ENCODE measurements at places on chromosomes 5 and 9.

DNA sequence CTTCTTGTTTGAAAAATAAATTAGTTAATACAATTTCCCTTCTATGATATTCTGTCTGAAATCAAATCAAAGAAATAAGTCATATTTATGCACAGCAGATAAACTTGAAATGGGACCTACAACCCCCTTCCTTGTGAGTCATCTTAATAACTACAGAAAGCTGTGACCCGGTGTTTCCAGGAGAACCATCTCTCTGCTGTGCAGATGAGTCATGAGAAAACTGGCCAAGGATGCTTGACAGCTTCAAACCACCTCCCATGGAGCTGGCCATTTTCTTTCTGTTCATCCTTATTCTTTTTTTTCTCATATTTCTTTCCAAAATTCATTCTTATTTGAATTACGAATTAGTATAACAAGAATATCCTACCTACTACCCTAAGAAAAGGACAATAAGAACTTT lies 43.4 kb upstream of the NR4A3 start:
- DNase-seq: no peak

GRCh38 chr5:116032094-116032517 lies at the start of gene ARL14EPL:
ARL14EPL (plus strand) TSS chr5:116032472; CDS start chr5:116051466, 18,994 bp downstream.
- DNase-seq: peak; percentile 39

DNA sequence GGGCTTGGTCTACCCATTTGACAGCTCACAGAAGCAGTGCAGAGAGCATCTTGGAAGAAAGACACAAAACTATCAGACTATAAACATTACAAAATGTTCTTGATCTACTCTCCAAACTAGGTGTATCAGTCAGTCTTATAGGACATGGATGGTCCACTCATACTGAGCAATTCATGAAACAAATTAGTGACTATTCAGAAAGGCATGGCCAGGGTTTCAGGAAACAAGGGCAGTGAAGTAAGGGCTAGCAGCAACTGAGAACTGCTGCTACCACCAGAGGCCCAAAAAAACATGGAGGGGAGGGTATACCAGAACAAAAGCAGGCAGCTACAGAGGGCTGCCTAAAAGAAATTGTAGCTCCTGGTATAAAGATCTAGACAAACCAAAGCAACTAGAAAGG lies 287.0 kb downstream of the PIK3R1 start:
- DNase-seq: no peak

DNA sequence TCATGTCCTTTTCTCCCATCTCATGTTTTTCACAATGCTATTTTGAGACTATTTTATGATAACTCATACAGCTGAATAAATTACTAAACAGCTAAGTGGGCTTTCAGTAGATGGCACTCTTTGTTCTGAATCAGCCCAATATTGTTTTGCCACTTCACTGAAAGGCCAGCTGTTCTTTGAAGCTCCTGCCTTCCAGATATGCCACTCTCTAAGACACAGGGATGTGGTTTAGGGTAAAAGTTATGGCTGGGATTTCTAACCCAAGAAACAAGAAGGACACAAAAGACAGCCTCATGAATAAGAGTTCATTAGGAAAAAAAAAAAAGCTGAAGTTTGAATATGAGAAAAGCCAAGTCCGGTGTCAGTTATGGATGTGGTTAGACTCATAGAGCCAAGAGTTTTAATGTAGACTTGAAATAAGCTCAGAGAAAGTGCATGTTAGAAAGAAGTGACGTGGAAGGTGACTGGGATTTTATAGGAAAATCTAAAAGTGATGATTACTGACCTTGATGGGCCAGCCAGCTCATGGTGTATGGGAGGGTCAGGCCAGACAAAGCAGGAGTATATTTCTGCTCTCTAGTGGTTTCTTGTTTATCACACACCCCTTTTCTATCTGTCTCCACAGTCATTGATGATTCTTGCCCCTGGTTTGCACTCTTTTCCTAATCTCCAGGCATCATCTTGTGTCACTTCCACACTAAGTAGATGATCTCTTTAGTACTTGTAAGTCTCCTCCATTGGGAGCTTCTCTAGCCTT lies 488.5 kb downstream of the NR2F1-AS1 start:
- no peak for DNase-seq

Data from Right ventricle myocardium superior (tissue), 1 donor.